Ascending aorta (tissue), 2 donors: ENCODE measurements at places on chromosomes 5 and 9.

- H3K27me3 ChIP-seq = no peaks in the 10 kb centered on the region
- no peak overlapping the region for H3K4me3 ChIP-seq
- no peak for DNase-seq
- H3K36me3 ChIP-seq = no peaks in the 10 kb centered on the region
- H3K27ac ChIP-seq = no peak overlapping the region
These were observed 49.4 kb downstream of the TARS1 start for GRCh38 chr5:33490071-33490665.

DNA sequence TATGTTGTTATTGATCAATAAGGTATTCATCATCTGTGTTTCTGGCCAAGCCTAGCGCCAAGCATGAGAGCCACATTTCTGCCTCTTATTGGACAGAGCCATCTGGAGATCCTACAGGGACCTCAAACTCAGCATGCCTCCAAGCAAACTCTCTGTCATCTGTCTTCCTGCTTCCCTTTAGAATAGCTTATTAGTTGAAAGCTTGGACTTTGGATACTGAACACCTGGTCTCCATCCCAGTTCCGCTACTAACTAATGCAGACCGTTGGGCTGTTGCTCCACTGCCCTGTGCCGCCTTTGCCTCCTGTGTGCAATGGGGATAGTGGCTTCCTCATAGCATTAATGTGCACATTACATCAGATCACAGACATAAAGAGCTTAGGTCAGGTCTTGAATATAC is 65.5 kb downstream of the MAP1B start:
- DNase-seq = no peak
- peak overlapping the region; percentile 93 for H3K27ac ChIP-seq
- peaks cover 4% of the 10 kb centered on the region for H3K4me1 ChIP-seq
- H3K36me3 ChIP-seq = peaks cover 4% of the 10 kb centered on the region

DNA sequence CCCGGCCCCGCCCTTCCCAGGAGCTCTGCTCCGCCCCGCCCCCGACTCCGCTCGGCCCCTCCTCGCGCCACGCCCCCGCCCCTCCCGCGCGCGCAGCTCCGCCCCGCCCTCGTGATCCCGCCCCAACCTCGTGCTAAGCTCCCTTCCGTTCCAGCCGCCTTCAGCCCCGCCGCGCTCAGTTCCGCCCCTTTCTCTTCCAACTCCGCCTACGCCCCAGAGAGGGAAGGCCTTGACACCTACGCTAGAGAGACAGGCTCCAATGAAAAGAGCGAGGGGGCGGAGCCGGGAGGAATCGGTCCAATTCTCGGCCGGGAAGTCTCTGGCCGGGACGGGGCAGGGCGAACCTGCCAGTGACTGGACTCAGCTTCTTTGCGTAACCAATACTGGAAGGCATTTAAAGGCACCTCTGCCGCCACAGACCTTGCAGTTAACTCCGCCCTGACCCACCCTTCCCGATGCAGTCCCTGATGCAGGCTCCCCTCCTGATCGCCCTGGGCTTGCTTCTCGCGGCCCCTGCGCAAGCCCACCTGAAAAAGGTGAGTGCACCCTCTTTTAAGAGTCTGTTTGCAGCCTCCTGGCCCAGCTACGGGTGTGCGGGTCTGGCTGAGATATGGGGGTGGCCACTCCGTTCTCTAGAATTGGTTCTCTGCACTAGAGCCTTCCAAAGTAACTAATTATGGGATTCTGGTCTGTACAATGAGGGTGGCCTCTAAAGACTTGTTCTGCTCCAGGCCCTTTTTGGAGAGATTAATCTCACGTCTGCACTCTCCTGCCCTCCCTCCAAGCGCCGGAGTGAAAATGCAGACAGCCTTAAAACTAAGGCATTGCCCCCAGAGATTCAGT is at the start of gene GM2A:
TSS of gene GM2A (plus strand) at position 424 of the 843 bp plus-strand sequence. CDS start at position 456, 32 bp downstream.
- H3K27me3 ChIP-seq = no peaks in the 10 kb centered on the region
- peak within 1 kb of the TSS; percentile 77 for H3K4me3 ChIP-seq
- DNase-seq = peak; percentile 100
- peaks cover 5% of the 10 kb centered on the region for H3K4me1 ChIP-seq
- no peaks in the 10 kb centered on the region for H3K36me3 ChIP-seq

DNA sequence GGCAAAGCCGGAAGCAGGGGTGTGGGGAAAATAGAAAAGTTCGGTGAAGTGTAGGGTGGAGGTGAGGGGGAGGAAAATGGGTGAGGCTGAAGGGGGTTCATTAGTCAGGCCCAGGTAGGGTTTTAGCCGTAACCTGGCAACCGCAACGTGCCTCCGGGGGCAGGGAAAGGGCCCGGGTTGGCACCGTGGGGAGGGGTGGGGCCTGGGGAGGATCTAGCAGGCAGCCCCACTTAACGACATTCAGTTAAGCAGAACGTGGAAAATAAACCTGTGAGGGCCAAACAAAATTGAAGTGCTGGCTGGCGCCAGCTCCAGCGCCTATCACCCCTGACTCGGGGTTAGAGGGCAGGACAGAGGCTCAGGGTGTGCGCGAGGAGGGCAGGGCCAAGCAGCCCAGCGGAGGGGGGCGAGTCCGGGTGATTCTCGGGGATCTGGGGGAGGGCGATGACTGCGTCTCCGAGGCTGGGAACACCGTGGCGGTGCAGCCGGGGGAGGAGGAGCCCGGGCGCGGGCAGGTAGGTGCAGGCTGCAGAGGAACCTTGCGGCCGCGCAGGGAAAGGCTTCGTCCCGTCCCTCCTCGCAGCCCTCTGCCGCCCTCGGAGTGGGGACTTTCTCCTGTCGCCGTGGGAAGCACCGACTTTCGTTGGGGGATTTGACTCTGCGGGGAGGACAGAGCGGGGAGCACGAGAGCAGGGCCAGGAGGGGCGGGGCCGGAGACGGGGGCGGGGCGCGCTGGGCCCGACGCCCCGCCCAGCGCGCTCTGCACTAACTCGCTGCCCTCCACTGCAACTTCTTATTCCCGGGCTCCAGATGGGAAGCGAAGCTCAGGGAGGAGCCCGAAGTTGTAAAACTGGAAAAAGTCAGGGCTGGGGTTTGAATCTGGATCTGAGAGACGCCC is 5.1 kb downstream of the RGS14 start:
- no peak for DNase-seq
- H3K4me3 ChIP-seq = peak overlapping the region; percentile 53
- peaks cover 18% of the 10 kb centered on the region for H3K4me1 ChIP-seq
- no peaks in the 10 kb centered on the region for H3K27me3 ChIP-seq
- H3K36me3 ChIP-seq = no peaks in the 10 kb centered on the region

DNA sequence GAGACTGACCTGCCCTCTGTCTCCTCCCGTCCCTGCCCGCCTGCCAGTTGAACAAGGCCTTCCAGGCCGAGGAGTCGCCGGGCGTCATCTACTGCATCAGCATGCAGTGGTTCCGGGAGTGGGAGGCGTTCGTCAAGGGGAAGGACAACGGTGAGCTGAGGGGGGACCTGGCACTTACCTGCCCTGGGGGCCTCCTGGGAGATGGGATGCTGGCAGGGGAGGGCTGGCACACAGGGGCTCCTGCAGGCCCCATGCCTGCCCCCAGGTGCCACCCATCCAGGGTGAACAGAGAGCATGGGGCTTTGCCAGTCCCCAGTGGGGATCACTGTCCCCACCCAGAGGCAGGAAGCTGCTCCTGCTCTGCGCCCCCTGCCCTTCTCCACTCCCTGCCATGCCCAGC is 43.0 kb downstream of the USP20 start:
- H3K36me3 ChIP-seq = no peaks in the 10 kb centered on the region
- H3K4me3 ChIP-seq = no peak overlapping the region
- no peaks in the 10 kb centered on the region for H3K27me3 ChIP-seq
- no peaks in the 10 kb centered on the region for H3K4me1 ChIP-seq
- no peak for DNase-seq
- no peak overlapping the region for H3K27ac ChIP-seq

DNA sequence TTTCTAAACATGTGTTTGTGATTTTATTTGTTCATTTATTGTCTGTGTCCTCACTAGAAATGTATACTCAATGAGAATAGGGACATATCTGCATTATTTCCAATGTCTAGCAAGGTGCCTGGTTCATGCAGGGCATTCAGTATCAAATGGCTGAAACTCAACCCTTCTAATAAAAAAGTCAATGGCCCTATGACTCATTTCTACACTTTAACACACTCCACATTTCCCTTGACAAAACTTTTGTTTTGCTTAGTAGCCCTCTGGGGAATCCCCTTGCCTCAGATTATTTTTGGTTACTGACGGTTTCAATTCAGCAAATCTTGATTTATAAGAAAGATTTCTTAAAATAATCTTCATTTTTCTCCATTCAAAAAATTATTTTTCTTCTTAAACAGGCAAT is 206.0 kb upstream of the DMRTA1 start:
- H3K4me3 ChIP-seq = no peak overlapping the region
- no peaks in the 10 kb centered on the region for H3K27me3 ChIP-seq
- H3K4me1 ChIP-seq = no peaks in the 10 kb centered on the region
- H3K36me3 ChIP-seq = no peaks in the 10 kb centered on the region
- no peak overlapping the region for H3K27ac ChIP-seq
- DNase-seq = no peak

- H3K4me3 ChIP-seq = peak overlapping the region; percentile 40
- H3K27ac ChIP-seq = no peak overlapping the region
- H3K36me3 ChIP-seq = no peaks in the 10 kb centered on the region
- H3K27me3 ChIP-seq = peaks cover 54% of the 10 kb centered on the region
- peaks cover 10% of the 10 kb centered on the region for H3K4me1 ChIP-seq
These were observed 1.1 kb downstream of the LHX2 start for GRCh38 chr9:124012368-124013301.

- no peaks in the 10 kb centered on the region for H3K4me1 ChIP-seq
- no peak overlapping the region for H3K4me3 ChIP-seq
- DNase-seq = no peak
- no peak overlapping the region for H3K27ac ChIP-seq
These were observed 66.0 kb downstream of the RASGEF1C start for GRCh38 chr5:180142824-180143610.
